ENCODE measurements at places on chromosomes 1 and 21. TPM values are rescaled to one million over a fixed set of nuclear protein-coding genes. Genes with fewer than 3 reads are reported as not detected.

Gene EPHA2
- total RNA-seq: not detected

DNA sequence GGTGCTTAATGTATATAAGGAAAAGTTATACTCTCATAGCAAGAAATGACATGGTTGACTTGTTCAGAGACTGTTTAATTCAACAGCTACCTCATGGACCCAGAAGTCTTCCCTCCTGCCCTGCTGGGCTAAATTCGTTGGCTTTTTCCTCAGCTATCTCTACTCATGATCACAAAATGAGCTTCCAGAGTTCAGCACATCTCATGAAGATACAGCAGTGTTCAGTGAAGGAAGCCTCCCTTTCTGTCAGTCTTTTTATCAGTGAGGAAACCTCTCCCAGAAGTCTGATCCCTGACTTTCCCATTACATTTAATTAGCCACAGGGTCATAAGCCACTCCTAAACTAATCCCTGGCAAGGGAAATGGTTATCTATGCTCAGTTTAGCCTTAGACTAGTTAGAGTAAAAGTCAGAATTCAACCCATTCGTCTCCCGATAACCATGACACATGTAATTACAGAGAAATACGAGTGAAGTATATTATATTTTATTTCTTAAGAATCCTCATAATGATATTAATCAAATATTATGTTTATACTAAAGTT is 97.5 kb downstream of the DENND1B start:
- DNase-seq: no peak
- H3K27ac ChIP-seq: no peak overlapping the region

GRCh38 chr1:245045087-245045881 is 109.5 kb upstream of the KIF26B start:
- no peaks in the 10 kb centered on the region for H3K36me3 ChIP-seq
- no peak overlapping the region for H3K27ac ChIP-seq
- no peak overlapping the region for H3K4me3 ChIP-seq
- no peaks in the 10 kb centered on the region for H3K4me1 ChIP-seq
- DNase-seq: no peak

Gene WNT2B
- 0.18 TPM for total RNA-seq

DNA sequence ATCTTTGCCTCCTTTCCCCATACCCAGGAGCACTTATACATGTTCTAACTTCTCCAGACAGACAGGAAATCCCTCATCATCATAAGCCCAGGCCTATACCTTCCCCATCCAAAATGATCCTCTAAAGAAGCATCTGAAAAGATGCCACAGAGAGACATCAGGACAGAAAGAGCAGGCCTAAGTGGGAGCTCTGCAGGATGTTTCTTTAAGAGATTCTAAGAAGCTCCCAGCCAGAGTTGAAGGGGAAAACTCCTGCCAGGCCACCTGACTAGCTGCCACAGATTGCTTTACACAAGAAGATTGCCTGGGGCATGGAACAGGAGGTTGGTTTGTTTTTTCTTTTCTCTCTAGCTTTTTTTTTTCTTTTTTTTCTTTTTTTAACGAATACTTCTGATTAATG is 275.8 kb downstream of the VAV3 start:
- H3K27ac ChIP-seq: no peak overlapping the region
- H3K4me1 ChIP-seq: no peaks in the 10 kb centered on the region
- DNase-seq: no peak
- H3K27me3 ChIP-seq: no peaks in the 10 kb centered on the region
- no peak overlapping the region for H3K4me3 ChIP-seq
- peaks cover 12% of the 10 kb centered on the region for H3K36me3 ChIP-seq

DNA sequence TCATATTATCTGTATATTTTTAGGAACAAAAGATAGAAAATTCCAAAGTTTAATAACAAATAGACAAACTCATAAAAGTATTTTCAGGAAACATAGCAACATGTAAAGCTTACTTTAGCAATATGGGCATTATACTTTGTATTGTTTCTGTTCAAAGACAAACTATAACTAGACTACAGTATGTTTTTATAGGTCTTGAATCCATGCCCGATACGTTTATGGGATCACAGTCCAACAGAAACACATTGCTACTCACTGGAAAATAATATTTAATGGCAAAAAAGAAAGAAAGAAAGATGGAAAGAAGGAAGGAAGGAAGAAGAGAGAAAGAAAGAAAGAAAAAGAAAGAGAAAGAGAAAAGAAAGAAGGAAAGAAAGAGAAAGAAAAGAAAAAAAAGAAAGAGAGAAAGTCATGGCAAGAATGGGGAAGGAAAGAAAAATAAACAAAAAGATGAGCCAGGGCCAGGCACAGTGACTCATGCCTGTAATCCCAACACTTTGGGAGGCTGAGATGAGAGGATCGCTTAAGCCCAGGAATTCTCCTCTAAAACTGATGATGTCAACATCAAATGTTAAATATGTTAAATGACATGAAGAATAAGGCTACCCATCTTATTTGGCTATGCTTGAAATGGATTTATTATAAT is 32.7 kb downstream of the TM2D1 start:
- peaks cover 3% of the 10 kb centered on the region for H3K36me3 ChIP-seq
- H3K27ac ChIP-seq: no peak overlapping the region
- no peaks in the 10 kb centered on the region for H3K27me3 ChIP-seq
- H3K4me1 ChIP-seq: no peaks in the 10 kb centered on the region
- no peak for DNase-seq
- no peak overlapping the region for H3K4me3 ChIP-seq

GRCh38 chr1:59018860-59019259 is 235.0 kb upstream of the JUN start:
- no peaks in the 10 kb centered on the region for H3K27me3 ChIP-seq
- no peak for DNase-seq
- H3K27ac ChIP-seq: no peak overlapping the region
- no peak overlapping the region for H3K4me3 ChIP-seq

- H3K4me1 ChIP-seq: peaks cover 3% of the 10 kb centered on the region
- DNase-seq: no peak
- H3K27ac ChIP-seq: no peak overlapping the region
- H3K27me3 ChIP-seq: no peaks in the 10 kb centered on the region
- no peaks in the 10 kb centered on the region for H3K36me3 ChIP-seq
Measured at GRCh38 chr1:7644961-7645750, 125.9 kb upstream of the VAMP3 start.

- H3K4me3 ChIP-seq: no peak overlapping the region
- H3K27ac ChIP-seq: no peak overlapping the region
- no peak for DNase-seq
- no peaks in the 10 kb centered on the region for H3K36me3 ChIP-seq
Measured at GRCh38 chr1:45863218-45863617, 59.8 kb downstream of the MAST2 start.

Gene LHX8
- not detected for total RNA-seq

- H3K27me3 ChIP-seq: no peaks in the 10 kb centered on the region
- H3K4me3 ChIP-seq: no peak overlapping the region
- DNase-seq: no peak
- no peaks in the 10 kb centered on the region for H3K4me1 ChIP-seq
- H3K36me3 ChIP-seq: no peaks in the 10 kb centered on the region
Measured at GRCh38 chr1:57473448-57473847, 49.6 kb upstream of the DAB1 start.

DNA sequence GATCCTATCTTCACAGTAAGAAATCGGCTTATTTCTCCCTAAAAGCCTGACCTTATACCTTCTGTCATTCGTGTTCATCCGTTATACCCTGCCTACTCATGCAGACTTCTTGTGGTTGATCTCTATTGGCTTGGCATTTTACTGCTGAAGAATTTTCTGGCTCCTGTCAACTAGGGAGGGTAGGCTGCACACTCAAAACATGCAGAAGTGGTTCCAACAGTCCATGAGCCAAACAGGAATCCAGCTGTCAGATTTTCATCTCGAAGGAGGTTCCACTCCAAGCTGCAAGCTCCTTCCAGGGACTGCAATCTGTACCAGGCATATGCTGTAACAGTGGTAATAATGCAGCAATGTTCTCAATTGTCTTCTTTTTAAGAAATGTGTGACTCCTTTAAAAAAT is 10.1 kb downstream of the DNAJC11 start:
- no peaks in the 10 kb centered on the region for H3K27me3 ChIP-seq
- no peaks in the 10 kb centered on the region for H3K4me1 ChIP-seq
- DNase-seq: no peak
- no peak overlapping the region for H3K27ac ChIP-seq

DNA sequence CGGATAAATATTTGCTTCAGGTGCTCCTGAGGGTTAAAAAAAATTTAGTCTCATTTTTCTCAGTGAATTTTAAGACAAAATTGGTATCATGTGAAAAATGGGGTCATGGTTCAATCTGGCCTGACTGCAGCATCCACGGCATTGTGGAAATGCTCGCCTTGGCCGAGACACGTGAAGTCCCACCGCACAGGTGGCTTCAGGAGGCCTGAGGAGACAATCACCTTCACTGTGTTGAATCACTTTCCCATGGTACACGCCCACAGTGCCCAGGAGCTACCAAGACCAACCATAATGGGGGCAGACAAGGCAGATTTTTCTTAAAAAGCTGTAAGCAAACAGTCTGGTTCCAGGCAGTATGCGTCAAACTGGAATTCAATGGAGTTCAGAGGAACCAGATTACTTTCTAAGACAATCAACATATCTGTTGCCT is 11.0 kb upstream of the CPLANE2 start:
- no peak overlapping the region for H3K27ac ChIP-seq
- DNase-seq: no peak
- no peak overlapping the region for H3K4me3 ChIP-seq
- H3K4me1 ChIP-seq: peaks cover 9% of the 10 kb centered on the region

GRCh38 chr1:93905051-93905450 is 4.2 kb downstream of the GCLM start:
- peak overlapping the region; percentile 60 for H3K27ac ChIP-seq
- DNase-seq: no peak
- H3K27me3 ChIP-seq: no peaks in the 10 kb centered on the region
- peaks cover 6% of the 10 kb centered on the region for H3K36me3 ChIP-seq

DNA sequence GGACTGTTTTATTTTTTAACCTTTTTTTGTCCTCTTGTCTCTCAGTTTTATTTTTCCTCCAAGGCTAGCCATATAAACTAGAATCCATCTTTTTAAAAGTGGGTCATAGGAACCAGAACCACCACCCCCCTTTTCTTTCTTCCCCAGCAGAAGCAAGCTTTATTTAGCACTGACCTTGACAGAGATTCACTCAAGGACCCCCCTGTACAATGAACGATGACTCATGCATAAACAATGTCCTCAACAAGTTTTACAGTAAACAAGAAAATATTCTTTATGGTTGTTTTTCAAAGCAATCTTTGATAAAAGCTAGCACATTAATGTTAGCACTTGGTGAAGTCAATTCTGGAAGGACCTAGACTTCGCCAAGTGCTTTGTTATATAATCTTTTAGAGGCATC is 14.1 kb downstream of the PKN2 start:
- no peak overlapping the region for H3K27ac ChIP-seq
- H3K4me1 ChIP-seq: no peaks in the 10 kb centered on the region
- H3K27me3 ChIP-seq: no peaks in the 10 kb centered on the region
- no peak for DNase-seq

All from natural killer cell (primary cell).